ENCODE measurements at places on chromosomes 3 and 15. TPM values are rescaled to one million over a fixed set of nuclear protein-coding genes. Genes with fewer than 3 reads are reported as not detected.

OXSM gene
- 28.4 TPM for total RNA-seq

GRCh38 chr3:103991-104390 lies 92.6 kb upstream of the CHL1 start:
- H3K4me3 ChIP-seq: no peak overlapping the region
- H3K4me1 ChIP-seq: no peaks in the 10 kb centered on the region
- DNase-seq: no peak
- no peaks in the 10 kb centered on the region for H3K27me3 ChIP-seq
- no peak overlapping the region for H3K27ac ChIP-seq

- H3K4me3 ChIP-seq: peak overlapping the region; percentile 70
- peaks cover 9% of the 10 kb centered on the region for H3K36me3 ChIP-seq
- peak overlapping the region; percentile 92 for H3K27ac ChIP-seq
- H3K27me3 ChIP-seq: no peaks in the 10 kb centered on the region
- peaks cover 13% of the 10 kb centered on the region for H3K4me1 ChIP-seq
- peak; percentile 23 for DNase-seq
Observed at GRCh38 chr15:97961067-97961954, 808 bp downstream of the ARRDC4 start.

DNA sequence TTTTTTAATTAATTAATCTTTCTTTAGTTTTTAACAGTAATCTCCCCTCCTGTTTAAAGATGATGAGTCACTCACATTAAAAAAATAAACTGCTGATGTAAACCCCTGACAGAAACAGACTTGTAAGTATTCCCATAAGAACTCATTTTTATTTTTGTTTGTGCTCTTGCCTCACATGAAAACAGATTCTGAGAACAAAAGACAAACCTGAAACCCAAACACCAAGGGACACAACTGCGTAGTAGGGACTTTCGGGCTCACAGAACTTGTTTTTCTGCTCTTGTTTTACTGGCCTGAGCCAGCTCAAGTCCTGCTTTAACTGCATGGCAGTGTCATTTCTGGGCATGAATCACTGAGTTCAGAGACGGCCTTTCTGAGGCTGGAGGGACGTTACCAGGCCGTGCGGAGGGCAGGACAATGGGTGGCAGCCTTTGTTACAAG lies 600.8 kb downstream of the FOXP1 start:
- H3K36me3 ChIP-seq: peaks cover 59% of the 10 kb centered on the region
- H3K27ac ChIP-seq: peak overlapping the region; percentile 38
- no peaks in the 10 kb centered on the region for H3K4me1 ChIP-seq
- H3K4me3 ChIP-seq: no peak overlapping the region

GRCh38 chr3:15903759-15904720 lies 106.3 kb upstream of the ANKRD28 start:
- H3K4me1 ChIP-seq: peaks cover 7% of the 10 kb centered on the region
- DNase-seq: no peak
- no peak overlapping the region for H3K4me3 ChIP-seq

AMIGO3 gene
- total RNA-seq: 0.18 TPM

MEIS2 gene
- total RNA-seq: 34.9 TPM

COL6A5 gene
- total RNA-seq: 4.9 TPM

CYP1A2 gene
- not detected for total RNA-seq

GRCh38 chr3:181725830-181726229 lies 14.1 kb downstream of the SOX2 start:
- no peak for DNase-seq
- H3K4me3 ChIP-seq: no peak overlapping the region
- peaks cover 4% of the 10 kb centered on the region for H3K4me1 ChIP-seq
- no peaks in the 10 kb centered on the region for H3K36me3 ChIP-seq
- H3K27ac ChIP-seq: no peak overlapping the region

DNA sequence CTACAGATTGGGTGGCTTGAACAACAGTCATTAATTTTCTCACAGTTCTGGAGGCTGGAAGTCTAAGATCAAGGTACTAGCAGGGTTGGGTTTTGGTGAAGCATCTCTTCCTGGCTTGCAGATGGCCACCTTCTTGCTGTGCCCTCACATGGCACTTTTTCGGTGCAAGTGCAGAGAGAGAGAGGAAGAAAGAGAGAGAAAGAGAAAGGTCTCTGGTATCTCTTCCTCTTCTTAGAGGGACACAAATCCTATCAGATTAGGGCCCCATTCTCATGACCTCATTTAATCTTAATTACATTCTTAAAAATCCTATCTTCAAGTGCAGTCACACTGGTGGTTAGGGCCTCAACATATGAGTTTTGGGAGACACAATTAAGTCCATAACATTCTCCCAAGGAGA lies 167.1 kb downstream of the NFKBIZ start:
- no peaks in the 10 kb centered on the region for H3K27me3 ChIP-seq
- H3K4me1 ChIP-seq: no peaks in the 10 kb centered on the region
- DNase-seq: no peak

CYP19A1 gene
- total RNA-seq: 1.6 TPM

- no peaks in the 10 kb centered on the region for H3K36me3 ChIP-seq
- H3K27me3 ChIP-seq: no peaks in the 10 kb centered on the region
- H3K4me1 ChIP-seq: no peaks in the 10 kb centered on the region
- H3K4me3 ChIP-seq: no peak overlapping the region
- no peak overlapping the region for H3K27ac ChIP-seq
- DNase-seq: no peak
Observed at GRCh38 chr3:30428251-30428650, 178.2 kb upstream of the TGFBR2 start.

P2RY14 gene
- not detected for total RNA-seq

All from K562 (cell line).